ENCODE measurements at places on chromosomes 7 and 10. TPM values are rescaled to one million over a fixed set of nuclear protein-coding genes. Genes with fewer than 3 reads are reported as not detected.
A peak's percentile ranks its signal among the peaks of the same experiment; 100 is the strongest.

MBLAC1 gene
- 4.3 TPM for total RNA-seq

CDK13 gene
- total RNA-seq: 34.9 TPM

ZNF394 gene
- 17.7 TPM for total RNA-seq

CCL26 gene
- total RNA-seq: 7.1 TPM

EN2 gene
- total RNA-seq: 2.3 TPM

C10orf71 gene
- total RNA-seq: not detected

PLEKHS1 gene
- total RNA-seq: not detected

STAG3 gene
- 0.07 TPM for total RNA-seq

AGAP5 gene
- total RNA-seq: 18.2 TPM

- H3K27me3 ChIP-seq: no peaks in the 10 kb centered on the region
- H3K36me3 ChIP-seq: no peaks in the 10 kb centered on the region
- no peak overlapping the region for H3K27ac ChIP-seq
- no peak overlapping the region for H3K4me3 ChIP-seq
These were observed 25.1 kb downstream of the CPEB3 start for GRCh38 chr10:92265687-92266258.

GRCh38 chr10:50316695-50317648, 65.7 kb upstream of the ASAH2 start:
- no peak overlapping the region for H3K27ac ChIP-seq
- no peak overlapping the region for H3K4me3 ChIP-seq
- H3K27me3 ChIP-seq: no peaks in the 10 kb centered on the region
- H3K4me1 ChIP-seq: peaks cover 23% of the 10 kb centered on the region
- H3K36me3 ChIP-seq: no peaks in the 10 kb centered on the region

GRCh38 chr10:61937631-61938351, 36.3 kb downstream of the ARID5B start:
- DNase-seq: peak; percentile 100
- H3K27ac ChIP-seq: peak overlapping the region; percentile 81
- peaks cover 7% of the 10 kb centered on the region for H3K36me3 ChIP-seq
- no peaks in the 10 kb centered on the region for H3K27me3 ChIP-seq
- peak overlapping the region; percentile 5 for H3K4me3 ChIP-seq

DNA sequence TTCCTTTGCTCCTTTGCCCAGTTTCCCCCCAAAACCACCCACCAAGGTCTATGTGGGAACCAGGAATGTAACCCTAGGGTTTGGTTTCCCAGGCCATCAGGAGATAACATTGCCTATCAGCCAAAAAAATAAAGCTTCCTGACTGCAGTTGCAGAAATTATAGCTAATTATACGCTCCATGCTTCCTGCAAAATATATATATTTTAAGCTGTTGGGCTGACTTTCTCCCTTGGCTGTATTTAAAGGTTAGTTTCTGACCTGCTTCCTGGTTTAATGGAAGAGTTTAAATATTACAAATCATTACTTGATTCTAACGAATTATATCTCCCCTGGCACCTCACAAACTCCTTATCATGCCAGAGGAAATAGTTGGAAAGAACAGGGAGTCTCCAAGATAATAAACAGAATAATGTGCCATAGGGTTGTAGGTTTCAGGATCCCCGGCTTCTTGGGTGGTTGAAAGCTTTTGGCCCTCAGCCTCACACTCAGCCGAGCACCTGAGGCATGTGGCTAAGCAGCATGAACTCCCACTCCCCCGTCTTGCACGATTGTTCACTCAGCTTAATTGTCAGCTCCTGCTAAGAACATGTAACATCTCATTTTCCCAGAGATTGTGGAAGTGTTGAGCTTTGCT, 79.9 kb downstream of the FZD1 start:
- peaks cover 13% of the 10 kb centered on the region for H3K27me3 ChIP-seq
- no peak overlapping the region for H3K4me3 ChIP-seq
- no peaks in the 10 kb centered on the region for H3K4me1 ChIP-seq
- H3K36me3 ChIP-seq: no peaks in the 10 kb centered on the region
- DNase-seq: no peak

DNA sequence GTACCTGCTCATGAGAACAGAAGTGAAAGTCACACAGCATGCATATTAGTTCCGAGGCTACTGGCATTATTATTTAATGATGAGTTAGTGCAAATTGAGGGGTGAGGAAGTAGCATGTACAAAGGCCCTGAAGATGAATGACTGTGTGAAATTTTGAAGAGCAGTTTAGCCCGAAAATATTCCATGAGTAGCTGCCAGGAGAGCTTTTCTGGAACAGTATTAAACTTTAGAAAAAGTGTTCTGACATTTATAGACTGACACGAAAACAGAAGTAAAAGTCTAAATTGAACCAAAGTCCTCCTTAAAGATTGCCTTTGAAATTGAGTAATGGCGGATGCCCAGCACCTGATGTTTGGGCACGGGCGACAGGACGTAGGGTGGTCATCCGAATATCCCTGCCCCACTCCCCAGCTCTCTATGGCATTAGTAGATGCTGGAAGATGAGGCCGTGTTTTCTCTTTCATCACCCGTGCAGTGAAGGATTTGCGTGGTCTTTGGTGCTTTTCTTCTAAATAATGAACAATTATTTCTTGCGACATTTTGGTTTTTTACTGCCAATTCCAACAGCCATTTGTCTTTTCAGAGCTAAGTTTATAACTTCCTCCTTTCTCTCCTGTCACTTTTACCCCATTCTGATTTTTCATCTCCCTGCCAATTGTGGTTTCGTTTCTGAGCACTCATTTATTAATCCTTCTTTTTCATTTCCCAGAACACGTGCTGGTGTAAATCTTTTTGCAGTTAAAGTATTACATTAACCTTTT, 192.6 kb downstream of the MGMT start:
- H3K27me3 ChIP-seq: no peaks in the 10 kb centered on the region
- H3K4me1 ChIP-seq: no peaks in the 10 kb centered on the region
- H3K36me3 ChIP-seq: no peaks in the 10 kb centered on the region
- no peak for DNase-seq
- H3K27ac ChIP-seq: no peak overlapping the region
- no peak overlapping the region for H3K4me3 ChIP-seq

DNA sequence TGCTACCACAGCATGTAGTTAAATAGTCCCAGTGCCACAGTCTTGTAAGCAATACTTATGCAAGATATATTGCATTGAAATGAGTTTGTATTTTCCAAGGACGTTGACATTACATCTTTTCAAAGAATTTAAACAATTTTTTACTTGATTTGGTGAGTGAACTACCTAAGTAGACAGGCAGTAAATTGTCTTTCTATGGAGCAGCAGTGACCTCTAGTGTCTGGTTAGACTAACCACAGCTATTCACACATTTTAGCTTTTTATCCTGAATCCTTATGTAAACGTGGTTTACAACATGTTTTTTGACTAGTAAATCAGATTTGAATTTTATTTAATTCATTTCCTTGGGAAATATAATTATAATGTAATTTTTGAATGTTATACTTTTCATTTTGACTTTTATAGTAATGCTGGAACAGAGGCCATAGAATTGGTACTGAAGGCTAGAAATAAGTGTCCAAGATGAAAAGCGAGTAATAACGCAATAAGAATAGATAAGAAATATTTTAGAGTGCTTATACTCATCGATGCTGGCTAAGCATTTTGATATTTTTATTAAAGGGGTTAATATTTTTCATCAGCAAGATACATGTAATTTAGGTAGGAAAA, 5.6 kb downstream of the LRRTM3 start:
- H3K27ac ChIP-seq: no peak overlapping the region
- H3K36me3 ChIP-seq: no peaks in the 10 kb centered on the region
- peaks cover 33% of the 10 kb centered on the region for H3K27me3 ChIP-seq
- H3K4me3 ChIP-seq: no peak overlapping the region
- peaks cover 3% of the 10 kb centered on the region for H3K4me1 ChIP-seq

DNA sequence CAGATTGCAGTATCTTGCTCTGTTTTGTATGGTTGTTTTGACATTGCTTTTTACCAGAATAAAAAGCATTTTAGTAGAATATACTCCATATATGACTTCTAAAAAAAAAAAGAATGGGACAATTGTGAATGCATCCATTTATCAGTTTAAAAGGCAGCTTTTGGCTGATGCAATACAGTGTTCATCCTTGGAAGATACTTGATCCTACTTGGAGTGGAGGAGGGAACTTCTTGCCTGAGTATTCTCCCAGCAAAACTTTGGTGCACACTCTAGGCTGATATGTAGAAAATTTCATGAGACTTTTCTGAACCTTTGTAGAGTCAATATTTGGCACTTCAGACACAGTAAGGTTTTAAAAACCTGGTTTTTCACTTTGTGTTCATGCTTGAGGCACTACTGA, 40.2 kb downstream of the WDR11 start:
- no peaks in the 10 kb centered on the region for H3K4me1 ChIP-seq
- H3K27me3 ChIP-seq: no peaks in the 10 kb centered on the region
- peaks cover 10% of the 10 kb centered on the region for H3K36me3 ChIP-seq
- no peak overlapping the region for H3K4me3 ChIP-seq
- DNase-seq: no peak

GRCh38 chr7:47380325-47381133, 201.4 kb downstream of the TNS3 start:
- peak overlapping the region; percentile 28 for H3K4me3 ChIP-seq
- peaks cover 33% of the 10 kb centered on the region for H3K4me1 ChIP-seq
- peak; percentile 33 for DNase-seq
- H3K27me3 ChIP-seq: no peaks in the 10 kb centered on the region
- H3K27ac ChIP-seq: peak overlapping the region; percentile 64

- H3K27me3 ChIP-seq: no peaks in the 10 kb centered on the region
- H3K4me3 ChIP-seq: peak within 1 kb of the TSS; percentile 78
- H3K36me3 ChIP-seq: no peaks in the 10 kb centered on the region
- peak within 1 kb of the TSS; percentile 13 for H3K27ac ChIP-seq
These were observed at the start of gene IFIT1 for GRCh38 chr10:89391907-89392756. Gene IFIT1 (plus strand): TSS chr10:89392623. CDS start chr10:89392713, 90 bp downstream.

DNA sequence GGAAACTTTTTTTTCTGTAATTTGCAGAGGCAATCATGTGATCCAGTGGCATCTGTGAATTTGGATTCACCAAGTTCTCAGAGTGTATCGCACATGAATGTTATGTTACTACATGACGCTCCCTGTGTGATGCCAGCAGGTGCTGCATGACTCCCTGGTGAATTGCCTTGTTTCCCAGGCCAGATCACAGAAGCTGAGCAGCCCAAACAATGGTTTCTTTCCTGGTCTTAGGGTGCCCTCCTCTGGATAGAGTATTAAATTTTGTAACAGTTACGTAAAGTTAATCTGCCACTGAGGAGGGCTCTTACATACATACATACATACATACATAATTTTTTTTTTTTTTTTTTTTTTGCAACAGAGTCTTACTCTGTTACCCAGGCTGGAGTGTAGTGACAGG, 3.6 kb downstream of the ZSCAN21 start:
- H3K4me3 ChIP-seq: no peak overlapping the region
- DNase-seq: peak; percentile 85
- no peaks in the 10 kb centered on the region for H3K27me3 ChIP-seq
- peaks cover 13% of the 10 kb centered on the region for H3K4me1 ChIP-seq

DNA sequence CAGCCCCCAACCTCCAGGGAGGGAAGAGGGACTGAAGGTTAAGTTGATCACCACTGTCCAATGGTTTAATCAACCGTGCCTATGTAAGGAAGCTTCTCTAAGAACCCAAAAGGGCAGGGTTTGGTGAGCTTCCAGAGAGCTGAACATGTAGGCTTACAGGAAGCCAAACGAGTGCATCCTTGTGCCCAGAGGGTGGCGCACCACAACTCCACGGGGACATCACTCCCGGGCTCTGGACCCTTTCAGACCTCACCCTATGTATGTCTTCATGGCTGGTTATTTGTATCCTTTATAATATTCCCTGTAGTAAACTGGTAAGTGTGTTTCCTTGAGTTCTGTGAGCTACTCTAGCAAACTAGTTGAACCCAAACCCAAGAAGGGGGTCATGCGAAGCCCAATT, 11.5 kb upstream of the NFKB2 start:
- H3K36me3 ChIP-seq: peaks cover 3% of the 10 kb centered on the region
- H3K27me3 ChIP-seq: no peaks in the 10 kb centered on the region
- no peak overlapping the region for H3K27ac ChIP-seq
- no peak overlapping the region for H3K4me3 ChIP-seq
- no peaks in the 10 kb centered on the region for H3K4me1 ChIP-seq

DNA sequence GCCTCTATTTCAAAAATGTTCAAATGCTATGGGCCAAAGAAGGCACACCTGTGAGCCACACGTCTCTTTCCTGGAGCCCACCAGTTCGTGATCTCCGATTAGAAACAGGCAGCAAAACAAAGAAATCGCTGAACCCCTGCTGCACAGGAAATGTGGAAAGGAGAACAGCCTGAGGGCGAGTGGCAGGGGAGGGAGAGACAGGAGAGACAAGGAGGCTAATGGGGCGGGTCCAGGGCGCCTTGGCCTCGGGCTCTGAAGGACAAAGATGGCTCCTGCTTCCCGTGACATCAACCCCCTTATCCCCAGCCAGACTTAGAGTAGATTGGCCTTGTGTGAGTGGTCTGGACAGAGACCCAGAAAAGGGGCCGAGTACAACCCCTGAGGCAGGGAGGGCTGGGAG, 62.4 kb upstream of the DOCK1 start:
- no peaks in the 10 kb centered on the region for H3K36me3 ChIP-seq
- H3K4me1 ChIP-seq: no peaks in the 10 kb centered on the region
- DNase-seq: no peak
- no peak overlapping the region for H3K4me3 ChIP-seq
- H3K27ac ChIP-seq: no peak overlapping the region

DNA sequence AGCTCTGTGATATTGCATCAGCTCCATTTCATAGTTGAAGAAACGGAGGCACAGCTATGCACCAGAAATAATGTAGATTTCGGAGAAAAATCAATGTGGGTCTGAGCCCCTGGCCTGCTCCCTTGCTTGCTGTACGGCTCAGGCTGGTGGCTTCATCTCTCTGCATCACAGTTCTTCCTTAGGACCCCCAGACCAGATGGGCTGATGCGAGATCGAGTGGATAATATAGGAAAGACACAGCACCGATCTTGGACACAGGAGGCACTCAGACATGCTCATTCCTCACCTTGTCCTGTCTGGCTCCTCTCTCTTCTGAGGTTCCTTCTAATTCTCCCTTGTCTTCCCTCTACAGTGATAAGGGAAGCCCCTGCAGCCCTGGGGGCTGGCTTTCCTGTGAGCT, 365.9 kb upstream of the ZMIZ1 start:
- no peaks in the 10 kb centered on the region for H3K36me3 ChIP-seq
- H3K4me3 ChIP-seq: no peak overlapping the region
- H3K27ac ChIP-seq: no peak overlapping the region

DNA sequence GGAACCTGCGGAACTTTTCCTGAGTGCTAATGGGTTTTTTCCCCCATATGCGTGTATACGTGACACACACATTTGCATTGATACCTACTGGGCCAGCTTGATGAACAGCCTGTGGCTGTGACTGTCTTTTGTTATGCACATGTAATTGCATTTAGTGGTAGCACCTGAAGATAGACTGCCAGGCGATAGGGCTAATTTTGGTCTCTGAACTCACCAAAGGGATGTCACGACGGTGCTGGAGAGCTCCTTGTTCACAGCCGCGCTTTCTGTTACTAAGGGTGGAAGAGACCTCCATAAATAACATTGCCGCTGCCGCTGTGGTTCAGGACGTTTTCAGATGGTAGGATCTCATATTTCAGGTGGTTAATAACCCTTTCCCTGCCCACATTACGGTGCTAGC, 133.2 kb downstream of the CAMK1D start:
- H3K27me3 ChIP-seq: no peaks in the 10 kb centered on the region
- no peaks in the 10 kb centered on the region for H3K4me1 ChIP-seq

DNA sequence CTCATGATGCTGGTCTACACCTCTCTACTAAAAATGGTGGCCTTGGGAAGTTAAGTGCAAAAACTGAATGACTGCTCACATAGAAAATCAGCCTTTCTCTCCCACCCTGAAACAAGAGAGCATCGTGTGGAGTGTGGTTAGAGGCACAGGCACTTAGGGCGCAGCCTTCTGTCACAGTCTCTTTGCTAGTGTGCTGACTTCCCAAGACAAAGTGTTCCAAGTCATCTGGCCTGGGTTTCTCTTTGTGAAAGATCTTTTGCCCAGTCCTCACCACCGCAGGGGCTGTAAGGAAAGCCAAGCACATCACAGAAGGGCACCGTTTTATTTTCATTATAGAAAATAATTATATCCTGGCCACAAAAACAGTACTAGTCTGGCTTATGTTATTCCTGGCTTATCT, 12.5 kb downstream of the STN1 start:
- H3K4me1 ChIP-seq: peaks cover 29% of the 10 kb centered on the region
- no peak overlapping the region for H3K27ac ChIP-seq
- no peak for DNase-seq
- H3K36me3 ChIP-seq: no peaks in the 10 kb centered on the region
